ENCODE measurements at places on chromosomes 16 and 17.

DNA sequence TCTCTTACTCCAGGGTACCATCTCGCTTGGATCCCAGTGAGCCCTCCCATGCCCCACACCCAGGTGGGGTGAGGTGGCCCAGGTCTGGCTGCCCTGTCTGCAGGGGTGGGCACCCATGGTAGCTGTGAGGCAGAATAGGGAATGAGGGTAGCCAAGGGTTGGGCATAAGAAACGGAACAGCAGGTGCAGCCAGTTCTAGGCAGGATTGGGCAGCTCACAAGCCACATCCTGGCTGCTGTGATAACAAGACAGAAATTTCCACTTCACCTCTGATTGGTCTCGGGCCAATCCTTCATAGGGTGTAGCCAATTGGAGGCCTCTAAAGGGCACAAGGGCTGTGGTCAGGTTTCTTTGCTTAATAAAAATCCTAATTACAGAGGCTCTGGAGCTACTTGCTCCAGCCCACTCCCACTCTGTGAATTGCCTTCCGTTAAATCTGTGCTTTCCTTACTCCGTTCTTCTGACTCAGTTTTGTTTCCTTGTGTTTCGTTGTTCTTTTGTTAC lies 1.5 kb upstream of the ARHGDIG start:
- DNase-seq: peak; percentile 60

GRCh38 chr16:70715860-70716357 lies 30.1 kb upstream of the MTSS2 start:
- DNase-seq: no peak

GRCh38 chr17:81035521-81036196 lies 708 bp downstream of the BAIAP2 start:
- no peak for DNase-seq

DNA sequence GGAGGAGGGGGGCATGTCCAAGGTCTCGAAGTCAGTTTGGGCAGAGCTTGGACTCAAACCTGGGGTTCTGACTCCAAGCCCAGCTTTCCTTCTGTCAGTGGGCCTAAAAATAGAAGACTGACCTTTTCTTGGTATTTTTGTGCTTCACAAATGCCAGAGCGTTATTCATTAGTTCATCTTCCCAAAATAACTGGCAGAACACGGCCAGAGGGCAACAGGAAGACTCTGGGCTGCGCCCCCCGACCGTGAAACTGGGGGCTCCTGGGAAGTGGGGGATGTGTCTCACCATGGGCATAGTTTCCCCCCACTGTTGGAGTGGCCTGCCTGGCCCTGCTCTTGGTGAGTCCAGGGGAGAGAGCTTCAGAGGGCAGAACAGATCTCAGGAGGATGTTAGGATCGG lies 94.0 kb downstream of the SOCS1 start:
- no peak for DNase-seq

DNA sequence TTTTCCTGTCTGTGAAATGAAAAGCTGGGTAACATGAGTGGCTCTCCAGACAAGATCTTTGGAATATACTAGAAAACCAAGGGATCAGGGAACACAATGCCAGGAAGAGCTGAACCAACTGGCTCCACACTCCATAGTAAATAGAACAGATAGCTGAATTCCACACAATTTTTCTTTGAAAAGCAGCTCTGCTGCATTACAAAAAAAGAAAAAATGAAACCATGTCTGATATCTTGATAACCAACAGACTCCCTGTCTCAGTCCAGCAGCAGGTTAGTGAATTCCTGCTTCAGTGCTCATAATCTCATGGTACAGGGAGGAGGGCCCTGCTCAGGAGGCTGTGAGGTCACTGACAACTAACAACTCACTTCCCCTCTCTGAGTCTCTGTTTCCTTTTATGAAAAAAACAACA lies 97.1 kb downstream of the CDH11 start:
- no peak for DNase-seq

DNA sequence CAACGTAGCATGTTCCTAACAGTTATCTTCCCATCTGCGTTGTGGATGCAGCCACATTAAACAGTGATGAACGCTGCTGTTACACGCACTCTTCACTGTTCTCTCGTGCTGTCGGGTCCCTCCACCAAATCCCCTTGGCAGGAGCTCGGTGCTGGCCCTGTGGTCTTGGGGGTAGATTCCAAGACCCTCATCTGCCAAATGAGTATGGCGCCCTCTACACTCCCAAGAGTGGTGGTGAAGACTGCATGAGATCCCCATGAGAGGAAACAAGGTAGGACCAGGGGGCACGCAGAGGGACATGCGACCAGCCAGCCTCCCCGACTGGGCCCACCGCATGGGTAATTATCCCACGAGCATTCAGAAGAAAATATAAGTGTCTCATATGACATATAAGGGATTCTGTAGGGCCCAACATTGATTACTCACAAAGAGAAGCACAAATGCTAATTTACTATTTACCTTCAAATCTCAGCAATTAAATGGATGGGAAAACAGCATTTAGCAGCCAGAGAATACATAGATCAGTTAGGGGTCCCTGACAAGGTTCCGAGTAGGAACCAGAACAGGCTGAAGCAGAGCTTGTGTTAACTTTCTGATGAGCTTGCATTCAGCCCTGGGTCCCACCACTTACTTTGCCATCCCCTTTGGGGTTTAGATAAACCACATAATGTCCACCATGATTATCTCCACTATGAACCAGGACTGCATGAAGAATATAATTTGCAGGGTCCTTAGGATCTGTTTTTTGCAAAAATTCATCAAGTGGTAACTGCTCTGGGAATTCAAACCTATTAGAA lies 23.8 kb downstream of the LITAFD start:
- no peak for DNase-seq

DNA sequence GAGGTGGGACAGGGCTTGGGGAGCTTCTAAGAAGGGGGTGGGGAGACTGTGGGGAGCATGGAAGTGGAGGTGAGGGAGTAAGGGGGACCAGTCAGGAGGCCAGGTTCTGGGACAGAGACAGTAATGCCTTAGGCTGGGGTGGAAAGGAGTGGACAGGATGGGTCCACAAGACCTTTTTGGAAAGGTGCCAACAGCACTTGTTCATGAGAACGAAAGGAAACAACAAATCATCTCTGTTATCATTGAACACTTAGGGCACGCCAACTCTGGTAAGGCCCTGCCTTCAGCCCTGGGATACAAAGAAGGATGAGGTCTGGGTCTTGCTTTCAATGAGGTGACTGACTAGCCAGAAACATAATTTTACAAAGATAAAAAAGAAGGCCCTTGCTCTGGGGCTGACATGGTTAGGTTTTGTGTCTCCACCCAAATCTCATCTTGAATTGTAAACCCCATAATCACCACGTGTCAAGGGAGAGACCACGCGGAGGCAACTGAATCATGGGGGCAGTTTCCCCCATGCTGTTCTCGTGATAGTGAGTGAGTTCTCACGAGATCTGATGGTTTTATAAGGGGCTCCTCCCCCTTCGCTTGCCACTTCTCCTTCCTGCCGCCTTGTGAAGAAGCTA lies 113.8 kb downstream of the SLC39A11 start:
- DNase-seq: no peak

DNA sequence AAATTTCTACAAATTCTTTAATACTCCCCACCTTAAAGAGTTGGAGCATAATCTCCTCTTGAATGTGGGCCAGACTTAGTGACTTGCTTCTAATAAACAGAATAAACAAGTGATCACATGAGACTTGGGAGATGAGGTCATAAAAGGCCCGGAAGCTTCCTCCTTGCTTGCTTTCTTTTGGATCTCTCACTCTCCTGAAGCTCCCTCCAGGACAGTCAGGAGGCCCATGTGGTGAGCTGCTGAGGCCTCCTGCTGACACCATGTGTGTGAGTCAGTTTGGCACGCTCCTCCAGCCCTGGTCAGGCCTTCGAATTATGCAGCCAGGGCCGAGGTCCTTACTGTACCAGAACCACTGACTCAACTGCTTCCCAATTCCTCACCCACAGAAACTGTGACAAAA lies 53.2 kb downstream of the NDEL1 start:
- DNase-seq: peak; percentile 56

DNA sequence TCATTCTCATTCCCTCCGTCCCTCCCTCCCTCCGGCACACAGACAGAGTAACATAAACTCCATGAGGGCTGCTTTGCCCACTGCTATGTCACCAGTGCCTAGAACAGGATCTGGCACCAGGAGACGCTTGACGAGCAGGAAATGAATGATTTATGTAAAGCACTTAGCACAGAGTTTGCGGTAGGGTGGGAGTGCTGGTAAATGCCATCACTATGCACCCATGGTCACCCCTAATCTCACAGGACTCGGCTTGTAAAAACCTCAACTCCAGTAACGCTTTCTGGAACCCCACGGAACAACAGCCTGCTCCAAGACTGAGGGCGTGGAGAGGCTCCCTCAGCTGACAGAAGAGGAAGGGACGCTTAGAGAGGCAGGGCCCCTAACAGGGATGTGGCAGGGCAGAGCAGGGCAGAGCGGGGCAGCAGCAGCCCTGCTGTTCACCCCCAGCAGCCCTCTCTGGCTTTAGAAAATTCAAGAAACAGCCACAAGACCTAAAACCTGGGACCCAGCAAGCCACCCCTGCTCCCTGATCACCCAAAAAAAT lies 156.9 kb downstream of the C16orf78 start:
- DNase-seq: no peak

- DNase-seq: no peak
Measured at GRCh38 chr16:76483307-76483909, 206.2 kb downstream of the CNTNAP4 start.

- no peak for DNase-seq
Measured at GRCh38 chr17:45851873-45852272, 7.2 kb downstream of the SPPL2C start.

DNA sequence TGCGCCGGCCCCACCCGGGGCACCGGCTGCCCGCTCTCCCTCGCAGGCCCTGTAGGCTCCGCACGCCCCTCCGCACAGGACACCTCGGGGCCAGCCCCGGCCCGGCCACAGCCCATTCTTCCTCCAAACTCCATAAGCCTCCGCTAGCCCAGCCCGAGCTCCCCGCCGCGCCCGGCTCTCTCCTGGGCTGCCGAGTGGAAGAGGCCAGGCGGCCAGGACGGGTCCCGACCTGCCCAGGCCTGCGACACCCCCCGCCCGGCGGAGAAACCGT lies 397 bp downstream of the NCOR1 start:
- DNase-seq: peak; percentile 45

DNA sequence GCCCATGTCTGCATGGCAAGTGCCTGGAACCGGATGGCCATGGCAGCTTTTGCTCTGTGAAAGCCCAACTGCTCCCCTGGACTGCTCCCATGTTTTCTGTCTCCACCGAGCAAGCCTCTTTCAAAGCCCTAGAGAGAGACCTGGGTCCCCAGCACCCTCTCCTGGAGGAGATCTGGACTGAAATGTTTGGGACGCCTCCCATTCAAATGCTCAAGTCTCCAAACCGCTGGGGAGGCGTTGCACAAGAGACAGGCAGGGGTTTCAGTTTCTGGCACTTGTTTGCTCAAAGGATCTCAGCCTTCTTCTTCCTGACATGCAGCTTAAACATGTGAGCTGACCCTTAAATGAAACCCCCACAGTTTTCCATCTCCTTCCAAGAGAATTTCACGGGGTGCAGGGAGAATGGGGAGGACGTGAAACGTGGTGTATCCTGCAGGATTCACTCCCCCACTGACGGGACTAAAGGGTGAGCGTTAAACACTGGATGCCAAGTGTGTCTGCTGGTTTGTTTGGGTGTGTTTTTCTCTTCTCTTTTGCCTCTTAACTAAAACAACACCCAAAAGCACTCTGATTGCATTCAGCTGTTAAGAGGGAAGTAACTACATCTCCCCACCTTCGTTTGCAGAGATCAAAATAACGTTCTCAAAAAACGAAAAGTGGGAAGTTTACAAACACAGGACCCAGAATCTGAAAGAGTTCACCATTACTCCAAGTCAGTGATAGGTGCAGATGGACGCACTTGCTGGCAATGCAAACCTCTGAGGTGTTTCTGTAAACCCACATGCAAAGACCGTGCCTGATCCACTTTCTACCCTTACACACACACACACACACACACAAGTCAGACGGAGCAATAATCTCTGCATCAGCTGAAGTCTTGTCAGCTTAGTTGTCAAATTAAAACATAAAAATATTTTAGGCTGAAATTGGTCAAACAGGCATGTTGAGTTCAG lies 256.9 kb downstream of the C16orf95 start:
- no peak for DNase-seq

DNA sequence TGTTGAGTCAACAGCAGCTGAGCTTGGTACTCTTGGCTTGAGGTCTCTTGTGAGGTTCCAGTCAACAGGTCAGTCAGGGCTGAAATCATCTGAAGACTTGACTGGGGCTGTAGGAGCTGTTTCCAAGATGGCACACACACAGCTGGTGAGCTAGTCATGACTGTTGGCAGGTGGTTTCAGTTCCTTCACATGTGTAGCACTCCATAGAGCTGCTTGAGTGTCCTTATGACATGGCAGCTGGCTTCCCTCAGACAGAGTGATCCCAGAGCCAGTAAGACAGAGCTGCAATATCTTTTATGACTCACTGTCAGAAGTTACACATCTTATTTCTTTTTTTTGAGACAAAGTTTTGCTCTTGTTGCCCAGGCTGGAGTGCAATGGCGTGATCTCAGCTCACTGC lies 19.5 kb upstream of the GAS7 start:
- DNase-seq: no peak

GRCh38 chr16:31025339-31025738 lies 8.0 kb upstream of the STX4 start:
- DNase-seq: no peak

GRCh38 chr17:72363089-72363610 lies 242.3 kb downstream of the SOX9 start:
- DNase-seq: no peak

- DNase-seq: no peak
Measured at GRCh38 chr17:40382251-40382650, 17.7 kb upstream of the GJD3 start.

DNA sequence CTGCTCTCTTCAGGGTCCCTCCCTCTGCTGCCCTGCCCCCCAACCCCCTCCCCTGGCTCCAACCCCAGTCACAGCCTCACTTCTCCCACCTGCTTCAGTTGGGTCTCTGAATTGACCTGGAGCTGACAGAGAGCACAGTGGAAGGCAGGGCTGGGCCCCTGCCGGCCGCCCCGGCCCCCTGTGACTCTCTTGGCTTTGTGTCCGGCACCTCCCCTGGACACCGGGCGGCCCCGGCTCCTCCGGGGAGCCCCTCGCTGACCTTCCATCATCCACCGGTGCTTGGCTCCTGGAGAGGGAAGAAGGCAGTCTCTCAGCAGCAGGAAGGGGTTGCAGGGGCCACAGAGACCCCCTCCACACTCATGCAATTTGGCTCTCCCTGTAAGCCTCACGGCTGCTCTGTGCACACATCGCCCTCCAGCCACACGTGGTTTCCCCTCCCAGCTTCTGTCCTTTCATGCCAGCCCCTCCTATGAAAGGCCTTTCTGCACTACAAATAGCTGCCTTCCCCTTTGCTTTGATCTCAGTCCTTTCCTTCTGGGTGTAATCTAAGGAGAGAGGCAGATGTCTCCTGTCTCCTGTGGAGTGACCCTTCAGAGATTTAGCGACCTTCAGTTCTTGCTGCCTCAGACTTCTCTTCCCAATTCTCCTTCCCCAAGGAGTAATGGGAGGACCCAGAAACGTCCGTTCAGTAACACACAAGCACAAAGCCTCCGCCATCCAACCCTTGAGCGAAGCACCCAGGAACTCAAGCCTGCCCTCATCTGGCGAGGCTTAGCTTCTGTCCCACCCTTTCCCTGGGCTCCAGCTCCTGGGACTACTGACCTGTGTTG lies 8.3 kb downstream of the NKIRAS2 start:
- no peak for DNase-seq

- no peak for DNase-seq
Measured at GRCh38 chr17:1054656-1055055, 57.7 kb downstream of the TIMM22 start.
